ENCODE measurements at places on chromosomes 4 and X. TPM values are rescaled to one million over a fixed set of nuclear protein-coding genes. Genes with fewer than 3 reads are reported as not detected.

- no peak overlapping the region for H3K27ac ChIP-seq
- peaks cover 32% of the 10 kb centered on the region for H3K4me1 ChIP-seq
- DNase-seq, result no peak
- no peak overlapping the region for H3K4me3 ChIP-seq
Measured at GRCh38 chrX:71626576-71626975, 8.3 kb upstream of the CXCR3 start.

DNA sequence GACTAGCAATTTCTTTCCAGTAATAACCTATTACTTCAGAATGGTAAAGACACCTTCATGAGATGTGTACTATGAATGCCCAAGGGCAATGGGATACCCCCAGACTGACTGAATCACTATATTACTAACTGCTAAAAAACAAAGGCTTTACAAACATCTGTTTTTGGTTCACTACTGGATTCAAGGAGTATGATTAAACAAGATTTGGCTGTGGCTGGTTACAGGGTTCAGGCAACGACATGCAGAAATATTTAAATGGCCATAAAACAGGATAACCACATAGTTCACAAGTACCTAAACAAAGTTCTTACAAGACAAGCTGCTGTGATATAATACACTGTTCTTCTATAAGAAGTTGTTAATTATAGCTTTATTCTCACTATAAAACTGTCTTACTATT is 128.2 kb downstream of the FRYL start:
- H3K36me3 ChIP-seq, result no peaks in the 10 kb centered on the region
- H3K4me3 ChIP-seq, result no peak overlapping the region
- no peaks in the 10 kb centered on the region for H3K27me3 ChIP-seq
- peaks cover 15% of the 10 kb centered on the region for H3K4me1 ChIP-seq
- H3K27ac ChIP-seq, result no peak overlapping the region
- DNase-seq, result no peak

DNA sequence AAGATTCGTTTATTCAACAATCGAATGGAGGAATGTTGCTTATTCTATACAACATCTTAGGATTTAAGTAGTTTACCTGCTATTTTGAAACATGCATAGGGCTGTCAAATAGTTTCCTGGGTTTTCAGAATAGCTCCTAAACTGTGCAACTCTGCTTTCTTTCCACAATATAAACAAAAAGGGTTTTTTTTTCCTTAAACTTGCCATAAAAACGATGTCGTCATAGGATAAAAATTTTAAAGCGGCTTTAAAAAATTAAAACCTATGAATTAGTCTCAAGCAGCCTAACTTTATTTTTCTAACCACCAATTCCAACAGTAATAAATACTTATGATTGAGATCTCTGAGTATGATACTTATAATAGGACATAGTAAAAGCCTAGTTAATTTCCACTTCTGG is 21.6 kb upstream of the STIM2 start:
- no peaks in the 10 kb centered on the region for H3K27me3 ChIP-seq
- no peak overlapping the region for H3K4me3 ChIP-seq
- no peaks in the 10 kb centered on the region for H3K36me3 ChIP-seq
- no peak overlapping the region for H3K27ac ChIP-seq

GLRB gene
- not detected for polyA plus RNA-seq

DCTD gene
- polyA plus RNA-seq, result 105 TPM

DIPK2B gene
- not detected for polyA plus RNA-seq

Measured in CD8-positive, alpha-beta memory T cell (primary cell).